ENCODE measurements at places on chromosomes 7 and 10.
A peak's percentile ranks its signal among the peaks of the same experiment; 100 is the strongest.

DNA sequence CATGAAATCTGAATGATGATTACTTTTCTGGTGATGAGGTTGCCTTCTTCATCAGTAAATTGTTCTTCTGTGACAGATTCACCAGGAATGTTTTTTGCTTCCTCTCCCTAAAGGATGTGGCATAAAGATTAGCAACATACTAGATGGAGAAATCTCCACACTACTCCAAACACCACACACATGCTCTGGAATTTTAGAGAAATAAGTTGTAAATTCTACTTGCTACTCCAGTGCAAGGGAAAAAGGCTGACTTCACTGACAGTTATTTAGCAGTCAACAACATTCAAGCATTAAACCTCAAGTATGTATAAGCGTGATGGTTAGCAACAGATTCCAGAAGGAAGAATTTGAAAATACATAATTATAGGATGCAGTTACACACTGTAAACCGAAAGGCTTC is 137.9 kb upstream of the CCDC6 start:
- DNase-seq = no peak

- no peak for DNase-seq
Measured at GRCh38 chr10:811379-812175, 119.9 kb downstream of the LARP4B start.

DNA sequence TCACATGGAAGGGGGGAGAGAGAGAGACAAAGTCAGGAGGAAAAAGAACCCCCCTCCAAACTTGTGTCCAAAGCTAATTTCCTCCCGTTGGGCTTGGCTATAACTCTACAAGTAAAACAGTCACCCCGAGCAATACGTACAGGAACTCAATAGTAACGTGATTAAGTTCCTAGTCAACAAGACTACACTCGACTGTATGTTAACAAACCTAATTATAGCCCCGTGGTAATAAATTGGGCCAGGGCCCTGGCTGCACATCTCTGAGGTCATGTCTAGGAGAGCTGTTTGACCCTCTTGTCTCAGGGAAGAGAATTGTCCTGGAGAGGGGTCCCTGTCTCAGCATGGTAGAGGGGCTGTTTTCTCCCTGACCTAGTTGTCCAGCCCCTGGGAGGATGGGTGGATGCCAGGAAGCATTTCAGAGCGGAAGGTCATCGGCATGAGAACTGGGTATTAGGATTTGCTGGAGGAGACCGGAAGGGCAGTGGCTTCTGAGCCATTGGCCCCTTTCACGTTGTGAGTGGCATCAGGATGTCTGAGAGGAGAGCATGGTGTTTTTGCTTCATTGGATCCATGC is 60.2 kb upstream of the COMTD1 start:
- DNase-seq = no peak

GRCh38 chr10:34549001-34549400 is 266.1 kb downstream of the PARD3 start:
- DNase-seq = no peak

GRCh38 chr10:80410122-80410521 is 1.8 kb downstream of the PRXL2A start:
- no peak for DNase-seq

- DNase-seq = no peak
Measured at GRCh38 chr7:32506266-32507054, 11.2 kb downstream of the AVL9 start.

GRCh38 chr10:1180071-1180730 is 124.0 kb downstream of the WDR37 start:
- no peak for DNase-seq

GRCh38 chr7:101743241-101743994 is 74.0 kb upstream of the CUX1 start:
- peak; percentile 57 for DNase-seq

DNA sequence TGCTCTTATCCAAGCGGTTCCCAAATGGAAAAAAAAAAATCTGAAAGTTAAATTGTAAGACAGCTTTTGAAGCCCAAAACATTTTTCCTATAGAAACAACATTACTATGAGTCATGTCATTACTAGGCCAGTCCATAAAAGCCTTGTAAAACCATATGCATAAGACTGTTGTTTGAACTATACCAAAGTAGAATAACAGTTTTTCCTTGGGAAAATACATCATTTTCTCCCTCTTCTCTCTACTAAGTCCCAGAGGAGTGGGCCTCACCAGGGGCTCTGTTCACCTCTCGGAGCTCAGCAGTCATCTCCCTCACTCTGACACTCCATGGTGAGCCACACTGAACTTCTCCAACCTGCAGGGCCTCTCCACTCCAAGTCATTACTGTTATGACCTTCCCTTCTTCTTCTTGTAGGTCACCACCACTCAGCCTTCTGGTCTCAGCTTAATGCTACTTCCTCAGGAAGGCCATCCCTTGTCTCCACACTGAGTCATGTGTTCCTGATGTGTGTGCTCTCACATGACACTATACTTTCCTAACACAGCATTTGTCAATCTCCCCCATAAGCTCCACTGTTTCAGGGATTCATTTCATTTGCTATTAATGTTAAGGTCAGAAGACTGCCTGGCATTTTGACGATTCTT is 32.5 kb downstream of the ZNF438 start:
- DNase-seq = peak; percentile 5

- DNase-seq = no peak
Measured at GRCh38 chr10:5595591-5595990, 70.8 kb downstream of the ASB13 start.

- DNase-seq = peak; percentile 10
Measured at GRCh38 chr10:63068246-63068645, 64.9 kb upstream of the NRBF2 start.

Measured in activated CD4-positive, alpha-beta T cell treated with anti-CD3 and anti-CD28 coated beads, Interleukin-2, amount 50 U/mL, for 48 hours (primary cell).